NCI-H345 (cell line): ENCODE measurements at places on chromosomes 4 and X.

DNA sequence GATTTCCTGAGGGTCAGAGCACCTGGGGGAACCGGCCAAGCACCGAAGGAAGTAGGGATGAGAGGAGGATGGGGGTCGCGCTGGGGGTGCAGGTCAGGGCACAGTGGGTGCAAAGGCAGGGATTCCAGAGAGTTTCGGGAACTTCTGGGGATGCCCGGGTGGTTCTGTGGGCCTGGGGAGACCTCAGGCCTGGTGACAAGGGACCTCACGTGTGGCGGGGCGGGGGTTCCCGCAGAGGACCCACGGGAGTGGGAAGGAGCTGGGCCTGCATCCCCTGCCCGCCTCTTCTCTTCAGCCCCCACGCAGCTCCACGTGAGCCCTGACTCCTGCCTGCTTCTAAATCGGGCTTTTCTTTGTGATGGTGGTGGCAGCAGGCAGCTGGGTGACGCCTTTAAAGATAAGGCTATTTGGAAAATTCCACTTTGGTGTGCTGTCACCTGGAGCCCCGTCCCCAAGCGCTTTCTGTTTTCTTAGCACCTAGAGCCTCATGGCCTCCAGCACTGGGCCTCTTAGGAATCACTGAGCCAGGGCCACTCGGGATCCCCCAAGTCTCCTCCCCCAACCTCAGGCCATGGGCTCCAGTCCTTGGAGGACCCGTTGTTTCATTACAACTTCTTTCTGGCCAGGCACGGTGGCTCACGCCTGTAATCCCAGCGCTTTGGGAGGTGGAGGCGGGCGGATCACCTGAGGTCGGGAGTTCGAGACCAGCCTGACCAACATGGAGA, 7.1 kb upstream of the TBC1D14 start:
- no peak for DNase-seq

DNA sequence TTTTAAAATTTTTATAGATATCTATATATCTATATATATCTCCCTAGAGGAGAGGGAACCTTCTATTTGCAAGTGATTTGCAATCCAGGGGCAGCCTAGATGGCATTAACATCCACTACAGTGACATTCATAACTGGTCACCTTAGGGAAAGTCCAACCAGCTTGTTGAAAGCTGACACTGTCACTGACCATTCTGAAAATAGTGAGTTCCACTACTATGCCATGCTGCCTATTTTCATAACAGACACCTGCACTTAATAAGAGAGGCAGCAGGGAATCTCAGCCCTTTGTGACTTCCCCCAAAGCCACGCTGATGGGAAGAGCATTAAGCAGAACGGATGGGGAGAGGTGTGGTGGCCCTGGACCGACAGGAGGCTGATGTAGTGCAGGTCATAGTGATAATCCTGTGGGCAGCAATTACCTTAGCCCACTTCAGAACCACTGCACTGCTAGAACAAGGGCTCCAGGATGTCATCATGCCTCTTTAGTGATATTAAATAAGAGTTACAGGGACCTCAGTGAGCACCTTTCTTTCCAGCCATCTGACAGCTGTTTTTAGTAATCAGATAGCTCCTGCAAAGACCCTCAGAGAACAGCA, 51.3 kb downstream of the GPRIN3 start:
- DNase-seq: no peak

DNA sequence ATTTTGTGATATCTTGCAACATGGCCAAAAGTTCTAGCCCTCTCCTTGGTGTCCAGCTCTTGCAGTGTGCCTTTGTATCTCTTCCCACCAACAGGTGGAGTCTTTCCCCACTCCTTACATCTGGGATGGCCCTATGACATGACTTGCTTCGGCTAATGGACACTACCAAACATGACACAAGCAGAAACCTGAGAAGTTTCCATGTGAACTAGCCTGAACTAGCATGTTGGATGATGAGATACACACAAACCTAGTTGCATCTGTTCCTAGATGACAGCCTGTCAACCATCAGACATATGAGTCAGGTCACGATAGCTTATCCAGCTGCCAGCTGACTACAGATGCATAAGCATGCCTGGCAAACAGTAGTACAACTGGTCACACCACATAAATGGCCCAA, 207.5 kb upstream of the FTHL17 start:
- DNase-seq: no peak

DNA sequence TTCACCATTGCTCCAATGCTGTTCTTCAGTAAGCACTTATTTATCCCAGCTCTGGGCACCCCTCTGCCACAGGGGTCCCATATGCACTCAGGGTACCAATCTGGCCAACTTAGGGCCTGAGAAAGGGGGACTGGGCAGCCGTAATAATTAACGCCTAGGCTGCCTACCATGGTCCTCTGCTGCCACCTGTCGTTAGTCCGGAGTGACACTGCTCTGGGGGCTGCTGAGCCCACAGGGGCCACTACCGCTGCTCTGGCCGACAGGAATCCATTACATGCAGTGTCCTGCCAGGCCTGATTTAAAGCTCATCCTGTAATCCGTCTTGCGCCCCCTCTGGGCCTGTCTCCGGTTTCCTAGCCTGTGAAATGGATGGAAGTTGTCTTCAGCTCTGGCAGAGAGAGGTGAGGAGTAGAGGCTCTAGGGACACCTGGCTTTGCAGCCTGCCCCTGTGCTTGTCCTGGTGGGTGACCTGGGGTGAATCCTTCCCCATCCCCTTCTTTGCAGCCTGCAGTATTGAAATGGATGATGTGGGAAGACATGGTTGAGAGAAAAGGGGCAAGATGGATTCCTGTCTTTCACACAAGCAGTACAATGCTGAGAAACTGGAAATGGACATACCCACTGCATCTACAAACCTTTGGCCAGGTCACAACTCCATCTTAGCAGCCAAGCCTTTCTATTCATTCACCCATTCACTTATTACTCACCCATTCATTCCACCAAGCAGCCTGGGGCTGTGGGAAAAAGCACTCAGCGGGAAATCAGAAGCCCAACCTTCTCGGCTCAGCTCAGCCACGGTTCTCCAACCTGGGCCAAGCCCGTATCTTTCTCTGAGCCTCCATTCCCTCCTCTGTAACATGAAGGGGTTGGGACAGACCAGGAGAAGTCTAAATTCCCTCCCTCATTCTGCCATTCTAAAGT, 116.3 kb upstream of the NALF2 start:
- DNase-seq: peak; percentile 34

GRCh38 chr4:40255393-40256281, 58.8 kb downstream of the RHOH start:
- no peak for DNase-seq

DNA sequence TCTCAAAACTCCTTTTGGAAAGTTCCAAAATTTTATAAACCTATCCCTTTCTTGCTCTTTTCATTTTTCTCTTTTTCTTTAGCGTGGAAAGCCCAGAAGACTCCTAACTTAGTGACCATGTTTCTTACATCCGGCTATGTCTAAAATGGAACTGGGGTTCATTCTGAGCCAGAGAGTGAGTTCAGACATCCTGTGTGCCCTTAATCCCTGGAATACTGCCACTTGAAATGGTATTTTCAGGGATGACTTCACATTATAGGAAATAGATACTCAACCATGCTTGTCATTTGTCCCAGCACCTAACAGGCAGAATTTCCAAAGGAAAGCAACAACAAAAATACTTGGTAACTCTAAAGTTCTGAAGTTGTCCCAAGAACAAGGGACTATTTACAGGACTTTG, 379.6 kb downstream of the ARHGAP24 start:
- no peak for DNase-seq

GRCh38 chr4:6942238-6942800, 32.7 kb downstream of the TBC1D14 start:
- no peak for DNase-seq

DNA sequence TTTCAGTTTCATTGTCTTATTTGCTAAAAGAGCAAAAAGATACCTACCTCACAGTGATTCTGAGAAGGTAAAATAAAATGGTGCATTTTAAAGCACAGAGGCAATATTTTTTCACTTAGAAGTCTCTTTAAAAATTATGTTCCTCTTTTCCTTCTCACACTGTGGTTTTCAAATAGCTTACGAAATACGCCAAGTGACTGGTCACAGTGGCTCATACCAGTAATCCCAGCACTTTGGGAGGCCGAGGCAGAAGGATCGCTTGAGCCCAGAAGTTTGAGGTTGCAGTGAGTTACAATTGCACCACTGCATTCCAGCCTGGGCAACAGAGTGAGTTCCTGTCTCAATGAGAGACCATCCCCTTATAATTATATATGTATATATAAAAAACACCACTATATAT, 372.6 kb downstream of the FBXO8 start:
- no peak for DNase-seq

DNA sequence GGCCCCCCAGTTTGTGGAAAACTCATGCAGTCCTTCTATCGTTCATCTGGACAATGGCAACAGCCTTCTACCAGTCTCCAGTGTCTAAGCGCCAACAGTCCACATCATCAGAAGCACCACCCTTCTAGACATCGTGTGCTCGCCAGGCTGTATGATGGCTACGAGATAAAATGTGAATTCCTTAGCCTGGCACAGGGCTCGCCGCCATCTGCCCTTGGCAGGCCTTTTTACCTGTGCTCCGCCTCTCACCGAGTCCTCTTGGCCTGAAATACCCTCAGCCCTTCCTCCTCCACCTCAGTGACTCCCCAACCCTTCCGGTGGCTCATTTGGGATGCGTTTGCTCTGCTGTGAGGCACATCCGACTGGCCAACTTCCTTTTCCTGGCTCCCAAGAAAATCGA, 15.9 kb upstream of the STS start:
- DNase-seq: no peak

GRCh38 chr4:123484291-123484926, 87.8 kb downstream of the SPRY1 start:
- DNase-seq: peak; percentile 24

GRCh38 chr4:152524427-152524826, 11.5 kb downstream of the FBXW7 start:
- DNase-seq: no peak

GRCh38 chrX:1537031-1537715, at the start of gene P2RY8:
Gene P2RY8 (minus strand): TSS chrX:1537185. CDS start chrX:1466558, 70,627 bp downstream.
- peak; percentile 51 for DNase-seq

DNA sequence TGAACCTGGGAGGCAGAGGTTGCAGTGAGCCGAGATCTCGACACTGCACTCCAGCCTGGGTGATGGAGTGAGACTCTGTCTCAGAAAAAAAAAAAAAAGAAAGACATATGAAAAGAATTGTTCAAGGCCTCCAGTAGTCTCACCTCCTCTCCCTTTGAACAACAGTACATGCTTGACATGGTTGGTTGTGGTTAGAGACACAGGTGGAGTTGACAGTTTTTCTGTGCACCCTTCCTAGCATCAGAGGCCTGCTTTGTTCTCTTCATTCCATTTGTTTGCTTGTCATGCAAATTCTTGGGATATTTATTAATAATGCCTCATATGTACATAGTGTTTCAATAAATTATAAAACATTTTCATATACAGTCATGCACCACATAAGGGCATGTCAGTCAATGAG, 18.3 kb upstream of the PDCL2 start:
- no peak for DNase-seq

DNA sequence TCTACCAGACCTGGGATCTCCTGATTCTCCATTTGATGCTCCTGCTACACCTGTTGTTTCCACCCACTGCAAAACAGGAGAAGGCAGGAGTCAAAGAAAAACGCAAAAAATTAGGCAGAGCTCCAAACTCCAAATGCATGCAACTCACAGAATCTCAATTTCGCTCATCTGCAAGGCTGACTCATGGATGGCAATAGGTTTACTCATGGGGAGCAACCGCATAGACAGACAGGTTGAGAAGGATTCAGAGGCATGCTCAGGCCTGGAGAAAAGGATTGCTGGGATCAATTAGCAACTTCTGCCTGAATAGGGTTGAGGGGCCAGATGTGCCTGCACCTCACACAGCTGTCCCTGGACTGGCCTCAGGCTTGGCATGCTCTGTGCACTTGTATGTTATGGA, 231.0 kb downstream of the LDB2 start:
- DNase-seq: no peak

DNA sequence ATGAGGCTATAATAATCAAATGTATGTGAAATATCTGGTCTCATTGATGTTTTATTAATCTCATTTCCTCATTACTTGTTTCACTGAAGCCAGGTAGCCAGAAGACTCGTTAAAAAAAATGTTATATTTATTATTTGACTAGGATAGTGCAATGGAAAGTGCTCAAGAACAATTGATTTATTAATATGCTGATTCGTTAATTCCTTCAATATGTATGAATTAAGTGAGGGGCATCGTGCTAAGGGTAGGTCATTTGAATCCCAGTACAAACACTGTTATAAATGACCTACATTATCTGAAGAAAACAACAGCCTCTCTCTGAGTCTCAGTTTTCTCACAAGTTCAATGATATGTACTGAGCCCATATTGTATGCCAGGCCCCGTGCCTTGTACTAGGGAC, 214.2 kb upstream of the GPRIN3 start:
- no peak for DNase-seq

GRCh38 chrX:47814851-47815250, 21.9 kb upstream of the ZNF81 start:
- no peak for DNase-seq

DNA sequence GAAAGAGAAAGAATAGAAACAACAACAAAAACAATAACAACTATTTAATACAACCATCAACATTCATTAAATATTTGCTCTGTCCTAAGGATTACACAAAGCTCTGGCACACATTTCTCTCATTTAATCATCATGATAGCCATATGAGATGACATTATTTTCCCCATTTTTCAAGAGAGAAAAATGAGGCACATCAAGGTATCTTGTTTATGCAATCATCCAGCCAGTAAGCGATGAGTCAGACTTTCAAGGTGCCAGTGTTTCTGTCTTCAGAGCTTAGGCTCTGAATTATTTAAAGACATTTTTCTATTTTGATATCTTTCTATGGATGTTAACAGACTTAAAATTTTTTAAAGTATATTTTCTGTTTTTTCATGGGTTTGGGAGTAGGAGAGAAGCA, 541.8 kb upstream of the SMIM31 start:
- no peak for DNase-seq

DNA sequence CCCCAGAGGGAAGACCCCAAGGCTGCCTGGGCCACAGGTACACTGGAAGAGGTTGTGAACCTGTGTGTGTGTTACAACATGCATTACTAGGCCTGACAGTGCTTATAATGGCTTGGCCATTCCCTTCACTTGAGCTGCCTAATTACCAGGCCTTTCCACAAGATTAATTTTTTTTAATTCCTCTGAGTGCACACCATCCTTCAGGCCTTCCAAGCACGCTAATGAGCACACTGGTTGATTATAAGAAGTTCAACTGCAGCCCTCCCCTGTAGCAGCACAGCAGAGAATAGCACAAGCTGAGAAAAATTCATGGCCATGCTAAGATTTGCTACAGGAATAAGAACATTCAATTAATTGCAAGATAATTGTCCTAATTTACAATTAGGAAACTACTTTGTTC, 2.2 kb upstream of the SUPT20HL2 start:
- no peak for DNase-seq

- peak; percentile 46 for DNase-seq
These were observed 83.9 kb upstream of the SPANXB1 start for GRCh38 chrX:140918398-140919038.

DNA sequence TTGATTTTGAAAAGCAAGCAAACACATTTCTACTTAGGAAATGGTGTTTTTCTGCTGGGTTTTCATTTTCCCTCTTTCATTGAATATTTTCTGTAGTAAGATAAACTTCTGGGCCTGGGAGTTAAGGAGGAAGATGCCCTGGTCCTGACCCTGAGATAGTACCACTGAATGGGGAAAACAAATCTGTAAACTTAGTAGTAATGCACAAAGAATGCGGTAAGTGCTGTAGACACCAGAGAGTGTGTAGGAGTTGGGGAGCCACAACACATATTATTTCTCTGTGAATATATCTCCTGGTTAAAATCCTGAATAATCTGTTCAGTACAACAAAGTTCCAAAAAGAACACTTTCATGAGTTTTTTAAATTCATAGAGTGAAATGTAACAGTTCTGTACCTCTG, 178.3 kb downstream of the MAPK10 start:
- DNase-seq: no peak
